ENCODE measurements at places on chromosomes 13 and 19. TPM values are rescaled to one million over a fixed set of nuclear protein-coding genes. Genes with fewer than 3 reads are reported as not detected.

GRCh38 chr13:58852076-58852475 lies 1220.5 kb downstream of the PCDH17 start:
- DNase-seq: no peak

DNA sequence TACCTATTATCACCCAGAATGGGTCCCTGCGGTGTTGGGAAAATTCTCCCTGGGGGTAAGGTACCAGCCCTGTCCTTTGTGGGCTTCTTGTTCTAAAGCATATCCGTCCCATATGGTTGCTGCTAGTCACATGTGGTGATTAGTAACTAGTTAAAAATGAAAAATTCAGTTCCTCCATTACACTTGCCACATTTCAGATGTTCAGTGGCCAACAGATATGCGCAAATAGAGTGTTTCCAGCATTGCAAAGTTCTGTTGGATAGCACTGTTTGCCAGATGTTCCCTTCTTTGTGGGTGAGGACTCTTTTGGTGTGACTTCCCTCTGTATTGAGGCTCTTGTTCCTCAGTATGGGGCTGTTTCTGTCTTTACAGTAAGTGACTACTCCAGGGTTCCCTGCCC lies 3.8 kb downstream of the CNOT3 start:
- DNase-seq: no peak

- no peak for DNase-seq
Observed at GRCh38 chr19:54373781-54374631, 9.3 kb upstream of the LAIR1 start.

The NLRP4 gene
- not detected for polyA plus RNA-seq

- DNase-seq: no peak
Observed at GRCh38 chr13:36763126-36763722, 55.8 kb upstream of the RFXAP start.

The ZMYM5 gene
- polyA plus RNA-seq: 22.6 TPM

The COX7A1 gene
- polyA plus RNA-seq: 24.3 TPM

GRCh38 chr19:51181913-51182419 lies 39.9 kb downstream of the SIGLEC7 start:
- no peak for DNase-seq

GRCh38 chr13:105144936-105145335 lies 1390.5 kb downstream of the EFNB2 start:
- DNase-seq: no peak

The ZIM2 gene
- 1.1 TPM for polyA plus RNA-seq

DNA sequence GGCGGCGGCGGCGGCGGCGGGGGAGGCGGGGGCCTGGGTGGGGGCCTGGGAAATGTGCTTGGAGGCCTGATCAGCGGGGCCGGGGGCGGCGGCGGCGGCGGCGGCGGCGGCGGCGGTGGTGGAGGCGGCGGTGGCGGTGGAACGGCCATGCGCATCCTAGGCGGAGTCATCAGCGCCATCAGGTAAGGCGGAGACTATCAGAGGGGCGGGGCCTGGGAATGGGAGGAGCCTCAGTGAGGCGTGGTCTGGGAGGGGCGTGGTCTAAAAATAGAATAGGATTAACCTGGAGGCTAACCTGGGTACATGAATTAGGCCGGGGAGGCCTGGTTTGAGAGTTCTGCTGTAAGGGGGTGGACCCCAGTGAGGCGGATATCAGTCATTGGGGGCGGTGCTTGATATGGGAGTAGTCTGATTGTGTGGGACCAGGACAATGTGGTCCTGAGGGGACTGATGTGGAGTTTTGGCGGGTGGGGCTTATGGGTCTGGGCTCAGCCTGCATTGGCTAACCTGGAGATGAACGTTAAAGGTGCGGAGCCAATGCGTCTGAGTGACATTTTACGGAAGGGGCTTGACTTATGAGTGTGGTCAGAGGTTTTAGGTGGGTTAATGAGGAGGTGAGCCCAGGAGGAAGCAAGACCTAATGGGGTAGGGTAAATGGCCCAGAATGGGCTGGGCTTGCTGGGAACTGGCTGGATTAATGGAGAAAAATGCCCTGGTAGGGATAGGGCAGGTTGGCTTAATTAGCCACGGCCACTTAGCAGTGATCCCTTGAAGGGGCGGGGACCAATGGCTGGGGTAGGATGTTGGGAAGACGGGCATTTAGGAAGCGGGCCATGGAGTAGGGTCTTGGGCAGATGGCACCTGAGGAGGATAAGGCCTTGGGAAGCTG lies 1.4 kb downstream of the CAPNS1 start:
- peak; percentile 65 for DNase-seq

The TNPO2 gene
- 66.0 TPM for polyA plus RNA-seq

The SSC5D gene
- 1.1 TPM for polyA plus RNA-seq

DNA sequence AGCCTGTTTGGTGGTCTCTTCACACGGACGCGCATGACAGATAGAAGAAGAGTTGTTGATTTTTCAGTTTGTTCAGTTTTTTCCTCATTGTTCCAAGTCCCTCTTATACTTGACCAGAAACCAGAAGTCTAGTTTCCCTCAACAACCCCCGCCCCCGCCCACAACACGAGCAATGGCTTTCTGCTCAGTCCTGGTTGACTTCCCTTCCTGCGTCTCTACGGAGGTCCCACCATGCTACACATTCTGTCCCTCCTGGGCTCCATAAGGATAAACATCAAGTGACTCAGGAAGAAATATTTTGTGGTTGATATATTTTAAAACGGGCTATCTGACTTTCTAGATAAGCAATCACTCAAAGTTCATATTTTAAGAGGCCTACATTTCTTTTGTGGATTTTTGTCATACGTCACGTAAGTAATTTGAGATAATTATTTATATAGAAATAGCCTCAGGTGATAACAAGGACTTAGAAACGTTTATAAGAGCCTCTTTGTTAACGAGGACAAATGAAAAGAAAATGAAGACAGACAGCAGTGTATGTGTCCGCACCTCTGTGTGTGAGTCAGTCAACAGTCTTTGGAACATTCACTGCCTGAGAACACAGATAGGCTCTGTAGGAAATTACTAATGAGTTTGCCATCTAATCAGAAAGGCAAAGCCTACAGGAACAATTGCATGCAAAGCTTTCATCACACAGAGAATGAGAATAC lies 214.4 kb downstream of the RAP2A start:
- DNase-seq: no peak

DNA sequence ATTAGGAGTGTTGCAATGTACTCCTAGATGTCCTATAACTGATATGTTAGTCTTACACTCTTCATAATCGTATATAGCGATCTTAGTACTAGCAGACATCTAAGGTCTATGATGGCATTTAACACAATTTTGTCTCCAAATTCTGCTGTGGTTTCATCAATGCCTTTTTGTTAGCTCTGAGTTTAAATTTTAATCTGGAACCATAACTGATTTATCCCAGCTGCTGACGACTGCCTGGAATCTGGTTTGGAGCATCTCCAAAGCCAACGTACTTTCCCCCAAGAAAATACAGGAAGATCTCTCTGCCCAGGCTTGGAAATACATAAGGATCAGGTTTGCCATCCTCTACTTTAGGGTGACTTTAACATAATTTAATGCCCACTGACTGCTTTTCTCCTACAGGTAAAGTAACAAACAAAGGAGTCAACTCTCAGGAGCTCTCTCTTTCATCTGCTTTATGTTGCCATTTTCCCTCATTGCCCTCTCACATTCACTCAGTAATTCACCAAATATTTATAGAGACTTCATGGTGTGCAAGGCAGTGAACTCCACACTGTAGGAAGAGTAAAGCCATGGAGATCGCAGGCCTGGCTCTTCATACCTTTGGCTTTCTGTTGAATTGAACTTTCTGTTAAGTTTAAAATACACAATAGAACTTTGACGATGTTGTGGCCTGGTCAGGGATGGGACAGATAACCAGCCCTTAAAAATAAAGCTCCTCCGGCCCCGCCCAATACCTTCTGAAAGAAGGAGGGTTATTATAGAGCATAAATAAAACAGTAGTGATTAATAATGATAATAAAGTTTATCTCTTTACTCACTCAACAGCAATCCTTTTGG lies 23.3 kb upstream of the SPART start:
- DNase-seq: no peak

GRCh38 chr19:49474542-49474924 lies 518 bp downstream of the FLT3LG start:
- DNase-seq: no peak

DNA sequence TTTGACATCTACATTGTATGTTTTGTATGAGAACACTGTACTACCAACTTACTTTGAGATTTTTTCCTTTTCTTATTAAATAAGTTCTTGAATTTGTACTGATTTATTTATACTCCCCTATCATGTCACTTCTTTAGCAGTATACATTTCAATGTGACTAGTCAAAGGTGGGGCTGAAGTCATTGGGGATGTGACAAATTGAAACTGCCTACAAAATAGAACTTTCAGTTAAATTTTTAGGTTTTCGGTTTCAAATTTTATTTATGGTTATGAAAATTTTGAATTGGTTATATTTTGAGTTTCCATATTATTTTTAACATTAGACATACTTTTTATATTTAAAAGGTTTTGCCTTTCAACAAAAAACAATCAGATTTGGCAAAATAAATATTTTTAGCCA lies 221.6 kb downstream of the NBEA start:
- DNase-seq: no peak

The KLK2 gene
- polyA plus RNA-seq: 0.18 TPM

DNA sequence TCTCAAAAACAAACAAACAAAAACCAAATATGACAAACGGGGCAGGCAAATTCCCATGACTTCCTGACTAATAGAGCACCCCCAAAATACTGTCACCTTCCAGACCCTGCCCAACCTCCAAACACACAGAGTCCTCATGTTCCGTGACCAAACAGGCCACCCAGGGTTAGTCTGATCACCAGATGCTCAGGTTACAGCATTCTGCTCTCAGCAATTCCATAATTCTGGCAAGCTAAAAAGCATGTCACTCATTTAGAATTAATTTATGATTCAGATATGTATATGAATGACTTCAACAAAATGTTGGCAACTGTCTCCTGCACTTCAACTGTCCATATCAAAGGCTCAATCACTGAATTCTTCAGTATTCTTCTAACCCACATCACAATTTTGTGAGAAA lies 52.4 kb downstream of the ZIC5 start:
- no peak for DNase-seq

- DNase-seq: no peak
Observed at GRCh38 chr19:1213391-1214286, 8.1 kb downstream of the STK11 start.

- no peak for DNase-seq
Observed at GRCh38 chr13:82674546-82674945, 1207.7 kb downstream of the SLITRK1 start.

DNA sequence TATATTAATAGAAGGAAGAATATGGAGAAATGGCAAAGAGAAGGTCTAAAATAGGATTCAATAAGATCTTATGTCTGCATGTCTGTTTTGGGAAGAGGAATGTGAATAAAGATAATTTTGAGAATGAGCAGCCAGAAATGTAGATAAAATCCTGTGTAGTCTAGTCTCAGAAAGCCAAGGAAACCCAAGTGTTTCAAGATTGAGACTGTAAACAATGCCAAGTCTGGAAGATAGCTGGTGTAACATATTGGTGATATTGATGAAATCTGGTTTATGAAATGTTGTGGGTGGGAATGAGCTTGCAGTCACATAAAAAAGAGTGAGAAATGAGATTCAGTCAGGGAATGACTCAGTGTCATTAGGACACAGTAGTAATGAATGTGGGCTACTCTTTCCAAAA lies 1180.3 kb upstream of the PCDH20 start:
- no peak for DNase-seq

DNA sequence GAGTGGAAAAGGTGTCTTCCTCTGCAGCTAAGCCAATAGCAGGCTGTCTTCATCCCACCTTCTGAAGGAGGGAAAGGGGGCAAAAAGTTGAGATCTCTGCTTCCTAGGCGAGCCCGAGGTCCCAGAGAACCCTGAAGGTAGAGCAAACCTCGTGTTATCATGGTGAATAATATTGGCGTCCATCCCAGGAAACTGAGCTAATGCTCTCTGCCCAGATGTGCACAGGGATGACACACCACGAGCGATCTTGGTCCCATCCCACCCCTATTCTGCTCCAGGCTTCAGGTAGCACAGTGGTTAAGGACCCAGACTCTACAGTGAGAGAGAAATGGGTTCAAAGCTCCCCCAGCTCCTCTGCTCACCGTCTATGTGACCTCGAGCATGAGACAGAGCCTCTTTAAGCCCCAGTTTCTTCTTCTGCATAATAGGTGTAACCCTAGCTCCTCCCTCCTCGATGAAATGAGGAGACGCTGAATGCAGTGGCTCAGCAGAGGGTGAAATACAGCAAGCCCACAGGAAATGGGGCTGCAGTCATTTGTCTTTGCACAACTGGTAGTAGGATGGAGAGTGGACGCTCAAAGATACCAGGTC lies 9.9 kb upstream of the CEACAM20 start:
- no peak for DNase-seq

The UBE2L5 gene
- 0.46 TPM for polyA plus RNA-seq

GRCh38 chr13:24737042-24737441 lies 26.9 kb upstream of the RNF17 start:
- DNase-seq: no peak

The ZNF730 gene
- polyA plus RNA-seq: 4.6 TPM

- no peak for DNase-seq
Observed at GRCh38 chr19:48455171-48455907, at the start of gene KCNJ14. KCNJ14 (plus strand) TSS chr19:48455574; CDS start chr19:48461725, 6,151 bp downstream.

GRCh38 chr19:33960566-33960965 lies 163.9 kb downstream of the KCTD15 start:
- no peak for DNase-seq

The CD37 gene
- 37.7 TPM for polyA plus RNA-seq

- no peak for DNase-seq
Observed at GRCh38 chr19:23716792-23717191, 29.8 kb upstream of the ZNF675 start.

DNA sequence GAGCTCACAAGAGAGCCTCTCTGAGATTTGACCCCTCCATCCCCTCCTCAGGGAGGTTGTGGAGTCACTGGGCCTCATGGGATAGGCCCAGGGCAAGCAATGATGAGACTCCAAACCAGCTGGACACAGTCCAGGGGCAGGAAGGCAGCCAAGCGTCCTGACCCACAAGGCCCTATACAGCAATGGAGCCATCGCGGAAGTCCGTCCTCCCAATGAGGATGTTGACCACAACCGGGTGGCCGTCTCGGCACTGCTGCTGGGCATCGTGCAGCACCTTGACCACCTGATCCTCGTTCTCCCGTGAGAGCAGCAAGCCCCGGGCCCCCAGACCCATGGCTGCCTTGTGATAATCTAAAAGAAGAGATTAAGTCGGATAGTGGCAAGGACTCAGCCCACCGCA lies 7.9 kb downstream of the SYDE1 start:
- DNase-seq: no peak

GRCh38 chr13:80508031-80508430 lies 167.1 kb upstream of the SPRY2 start:
- DNase-seq: no peak

GRCh38 chr19:35098413-35099049 lies 17.1 kb upstream of the FXYD3 start:
- no peak for DNase-seq

- no peak for DNase-seq
Observed at GRCh38 chr13:112968380-112968909, 569 bp upstream of the MCF2L start.

The NBEA gene
- polyA plus RNA-seq: 21.6 TPM

DNA sequence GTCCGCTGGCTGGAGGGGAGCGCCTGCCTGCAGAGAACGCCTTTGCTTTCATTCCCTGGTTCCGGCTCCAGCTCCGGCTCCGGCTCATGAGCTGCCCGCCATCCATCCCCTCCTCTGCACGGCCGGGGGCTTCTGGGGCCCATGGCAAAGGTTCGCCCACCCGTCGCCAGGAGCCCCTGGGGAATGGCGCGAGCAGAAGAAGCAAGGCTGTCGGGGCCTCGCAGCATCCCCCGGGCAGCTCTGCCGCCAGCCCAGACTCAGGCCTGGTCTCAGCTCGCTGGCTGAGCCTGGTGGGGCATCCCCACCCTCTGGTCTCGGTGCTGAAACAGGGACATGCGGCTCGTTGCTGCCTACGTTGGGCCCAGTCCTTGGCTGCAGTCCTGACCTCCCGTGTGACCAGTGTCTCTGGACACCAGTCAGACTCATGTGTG lies 96.8 kb downstream of the KDM4B start:
- DNase-seq: no peak

GRCh38 chr13:80798576-80799133 lies 457.7 kb upstream of the SPRY2 start:
- no peak for DNase-seq
